Calu3 (cell line): ENCODE measurements at places on chromosomes 5 and 9.
A peak's percentile ranks its signal among the peaks of the same experiment; 100 is the strongest.

- DNase-seq, result no peak
Measured at GRCh38 chr5:78612227-78613150, 36.1 kb downstream of the LHFPL2 start.

DNA sequence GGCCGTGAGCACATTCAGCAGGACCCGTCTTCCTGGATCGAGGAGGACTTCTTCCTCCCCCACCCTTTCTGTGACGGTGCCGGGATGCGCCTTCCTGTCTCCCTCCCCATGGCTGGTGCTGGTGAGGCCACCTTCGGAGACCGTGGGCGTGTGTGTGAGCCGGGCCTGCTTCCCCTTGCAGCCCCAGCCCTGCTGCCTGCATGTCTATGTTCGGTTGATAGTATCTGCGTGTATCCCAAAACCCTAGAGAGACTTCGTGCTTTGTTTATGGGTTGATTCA, 12.8 kb downstream of the CEP72 start:
- DNase-seq, result no peak

GRCh38 chr5:157559301-157559700, 16.3 kb downstream of the ADAM19 start:
- no peak for DNase-seq

GRCh38 chr9:132425675-132426062, 15.7 kb downstream of the CFAP77 start:
- DNase-seq, result no peak

GRCh38 chr5:42767491-42768105, 11.0 kb downstream of the CCDC152 start:
- no peak for DNase-seq

GRCh38 chr5:158546748-158547147, 553.0 kb downstream of the EBF1 start:
- DNase-seq, result no peak

DNA sequence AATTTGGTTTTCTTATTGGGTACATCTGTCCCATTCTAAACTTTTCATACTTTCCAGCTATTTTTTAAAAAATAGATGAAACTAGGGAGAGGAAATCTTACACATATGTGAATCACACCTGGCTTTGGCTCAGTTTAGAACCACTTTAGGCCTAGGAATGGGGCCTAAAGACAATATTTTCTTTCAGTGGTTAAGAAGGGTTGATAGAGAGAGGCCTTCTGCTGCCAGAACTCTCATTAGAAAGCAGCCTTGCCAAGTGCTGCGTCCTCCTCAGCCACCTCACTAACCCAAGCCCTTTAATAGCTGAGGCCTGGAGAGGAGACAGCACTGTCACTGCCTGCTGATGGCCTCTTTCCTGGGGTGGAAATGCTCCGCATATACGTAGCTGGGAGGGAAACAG, 167.5 kb downstream of the SAXO1 start:
- DNase-seq, result no peak

DNA sequence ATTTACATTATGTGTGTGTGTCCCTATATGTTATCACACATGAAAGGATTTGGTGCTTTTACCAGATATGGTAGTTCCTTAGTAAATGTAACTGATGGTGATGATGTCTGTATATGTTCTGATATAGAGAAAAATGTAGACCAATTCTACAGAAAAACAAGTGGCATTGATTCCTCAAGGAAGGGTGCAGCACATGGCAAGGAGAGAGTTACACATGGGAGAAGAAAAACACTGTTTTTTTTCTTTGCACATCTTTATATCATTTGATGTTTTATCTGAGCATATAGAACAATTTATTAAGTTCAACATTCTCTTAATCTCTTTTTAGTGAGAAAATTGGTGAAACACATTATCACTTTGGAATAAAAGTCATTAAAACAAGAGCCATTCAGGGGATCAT, 535.0 kb upstream of the KLF4 start:
- DNase-seq, result no peak

- DNase-seq, result no peak
Measured at GRCh38 chr9:129350143-129350935, 172.3 kb upstream of the IER5L start.

DNA sequence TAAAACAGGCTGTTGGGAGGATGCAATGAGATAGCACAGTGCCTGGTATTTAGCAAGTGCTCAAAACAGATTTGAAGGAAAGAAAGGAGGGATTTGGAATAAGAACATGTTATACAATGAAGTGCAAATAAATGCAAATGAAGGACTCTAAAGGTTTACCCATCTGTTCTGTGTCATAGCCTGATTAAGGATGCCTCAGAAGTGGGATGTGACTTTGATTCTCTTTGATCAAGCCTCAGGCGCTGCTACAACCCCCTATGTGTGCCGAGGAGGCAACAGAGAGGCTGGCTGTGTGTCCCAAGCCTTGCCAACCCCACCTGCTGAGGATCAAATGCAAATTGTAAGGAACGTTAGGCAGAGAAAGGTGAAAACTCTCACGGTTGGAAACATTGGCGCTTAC, 27.2 kb downstream of the GGTA1 start:
- no peak for DNase-seq

DNA sequence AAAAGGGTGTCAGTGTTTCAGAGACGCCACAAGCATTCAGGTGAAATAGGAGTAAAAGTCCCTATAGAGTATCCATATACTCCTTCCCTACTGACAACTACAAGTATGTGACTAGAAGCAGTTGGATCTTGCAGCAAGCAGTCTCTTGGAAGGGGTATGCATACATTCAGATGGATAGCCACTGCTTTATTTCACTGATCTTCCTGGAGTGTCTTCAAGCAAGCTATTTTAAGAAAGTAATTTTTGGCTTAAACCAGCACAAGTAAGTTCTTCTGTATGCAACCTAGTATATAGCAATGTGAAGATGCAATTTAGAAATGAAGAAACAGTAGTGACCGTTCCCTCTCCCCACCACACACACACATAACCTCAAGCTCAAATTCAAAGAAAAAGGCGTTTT, 446.8 kb upstream of the CDH18 start:
- no peak for DNase-seq

DNA sequence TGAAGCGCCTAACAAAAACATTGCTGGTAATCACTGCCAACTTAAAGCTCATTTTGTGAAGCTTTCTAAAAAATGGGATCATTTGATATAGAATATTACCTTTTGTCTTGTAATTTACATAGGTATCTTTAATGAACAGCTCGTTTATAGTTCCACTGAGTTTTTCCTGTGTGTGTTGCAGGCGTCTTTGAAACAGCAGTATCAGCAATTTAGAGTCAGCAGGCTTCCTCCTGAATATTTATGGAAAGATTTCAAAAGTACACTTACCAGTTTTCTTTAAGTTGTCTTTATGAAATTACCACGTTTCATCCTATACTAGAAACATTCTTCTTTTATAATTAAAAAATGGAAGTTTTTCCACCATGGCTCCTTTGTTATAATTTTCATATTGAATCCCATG, 140.3 kb upstream of the GRIN3A start:
- DNase-seq, result no peak

- no peak for DNase-seq
Measured at GRCh38 chr9:127905788-127906191, 6.4 kb upstream of the ST6GALNAC6 start.

GRCh38 chr9:124790801-124791505, 14.0 kb downstream of the OLFML2A start:
- no peak for DNase-seq

- DNase-seq, result no peak
Measured at GRCh38 chr5:31049936-31050704, 143.4 kb upstream of the CDH6 start.

DNA sequence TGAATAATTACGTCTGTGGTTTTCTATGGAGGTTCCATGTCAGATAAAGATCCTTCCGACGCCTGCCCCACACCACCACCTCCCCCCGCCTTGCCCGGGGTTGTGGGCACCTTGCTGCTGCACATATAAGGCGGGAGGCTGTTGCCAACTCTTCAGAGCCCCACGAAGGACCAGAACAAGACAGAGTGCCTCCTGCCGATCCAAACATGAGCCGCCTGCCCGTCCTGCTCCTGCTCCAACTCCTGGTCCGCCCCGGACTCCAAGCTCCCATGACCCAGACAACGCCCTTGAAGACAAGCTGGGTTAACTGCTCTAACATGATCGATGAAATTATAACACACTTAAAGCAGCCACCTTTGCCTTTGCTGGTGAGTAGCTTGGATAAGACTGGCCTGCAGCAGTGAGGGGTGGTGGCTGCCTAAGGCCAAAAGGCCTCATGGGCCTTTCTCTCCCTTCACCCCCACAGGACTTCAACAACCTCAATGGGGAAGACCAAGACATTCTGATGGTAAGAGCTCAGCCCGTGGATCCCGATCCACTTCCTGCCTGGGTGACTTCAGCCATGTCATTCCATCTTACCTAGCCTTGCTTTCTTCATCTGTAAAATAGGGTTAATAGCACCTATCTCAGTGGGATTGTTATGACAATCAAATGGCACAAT, at the start of gene IL3:
Gene IL3 (plus strand): TSS at position 155 of the 661 bp plus-strand sequence. CDS start 52 bp downstream, at position 207.
- DNase-seq, result no peak

- DNase-seq, result no peak
Measured at GRCh38 chr5:134240421-134240962, 14.6 kb upstream of the PPP2CA start.

DNA sequence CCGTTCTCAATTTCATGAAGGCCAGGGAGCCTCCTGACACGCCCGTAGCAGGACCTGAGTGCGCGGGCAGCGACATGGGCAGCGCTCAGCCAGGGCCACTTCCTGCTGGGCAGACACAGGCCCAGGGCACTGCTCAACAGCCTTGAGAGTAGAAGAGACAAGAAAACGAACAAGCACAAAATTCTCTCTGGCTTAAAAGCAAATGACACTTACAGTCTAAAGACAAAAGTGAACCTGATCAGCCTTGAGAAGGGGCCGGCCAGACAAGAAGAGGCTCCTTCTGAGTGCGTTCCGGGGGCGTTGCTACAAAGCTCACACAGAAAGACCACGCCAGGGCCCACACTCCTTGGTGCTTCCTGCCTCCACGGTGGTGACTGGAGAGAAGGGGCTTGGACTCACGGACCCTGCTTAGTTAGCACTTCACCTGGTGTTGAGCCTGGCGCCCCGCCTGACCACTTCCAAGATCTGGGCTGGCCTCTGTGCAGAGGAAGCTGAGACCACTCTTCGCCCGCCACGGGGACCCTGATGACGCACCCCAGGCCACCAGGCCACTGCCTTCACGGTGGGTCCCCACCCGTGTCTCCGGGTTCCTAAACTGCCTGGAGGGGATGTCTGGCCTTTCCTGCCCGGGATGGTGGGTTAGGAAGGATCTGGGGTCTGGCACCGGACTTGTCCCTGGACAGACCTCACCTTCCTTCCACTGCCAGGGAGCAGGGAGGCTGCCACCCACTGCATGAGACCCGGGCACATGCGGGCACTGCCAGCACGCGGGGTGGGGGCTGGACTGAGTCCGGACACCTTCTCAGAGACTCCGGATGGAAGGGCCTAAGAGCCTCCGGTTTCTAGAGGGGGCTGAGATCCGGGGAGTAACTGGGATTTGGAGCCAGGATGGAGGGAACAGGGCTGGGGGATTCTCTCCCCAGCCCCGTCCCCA, 1.3 kb downstream of the SLC12A7 start:
- DNase-seq, result peak; percentile 44

DNA sequence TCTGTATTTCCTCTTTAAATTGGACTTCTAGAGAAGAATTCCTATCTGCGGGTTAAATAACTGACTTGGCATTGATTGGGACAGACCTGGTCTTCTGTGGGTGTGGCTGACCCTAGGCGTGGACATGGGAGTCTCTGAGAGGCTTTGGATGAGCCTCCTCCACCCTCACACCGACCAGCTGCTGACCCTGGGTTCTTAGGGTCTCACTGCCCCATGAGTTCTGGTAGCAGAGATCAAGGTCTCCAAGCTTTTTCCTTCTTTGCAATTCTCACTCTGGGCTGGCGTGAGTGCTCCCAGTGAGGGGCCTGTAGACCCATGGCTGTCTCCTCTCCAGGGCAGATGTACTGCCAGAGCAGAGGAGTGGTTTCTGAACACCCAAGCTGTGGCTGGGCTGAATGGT, 41.6 kb upstream of the PITX1 start:
- no peak for DNase-seq

DNA sequence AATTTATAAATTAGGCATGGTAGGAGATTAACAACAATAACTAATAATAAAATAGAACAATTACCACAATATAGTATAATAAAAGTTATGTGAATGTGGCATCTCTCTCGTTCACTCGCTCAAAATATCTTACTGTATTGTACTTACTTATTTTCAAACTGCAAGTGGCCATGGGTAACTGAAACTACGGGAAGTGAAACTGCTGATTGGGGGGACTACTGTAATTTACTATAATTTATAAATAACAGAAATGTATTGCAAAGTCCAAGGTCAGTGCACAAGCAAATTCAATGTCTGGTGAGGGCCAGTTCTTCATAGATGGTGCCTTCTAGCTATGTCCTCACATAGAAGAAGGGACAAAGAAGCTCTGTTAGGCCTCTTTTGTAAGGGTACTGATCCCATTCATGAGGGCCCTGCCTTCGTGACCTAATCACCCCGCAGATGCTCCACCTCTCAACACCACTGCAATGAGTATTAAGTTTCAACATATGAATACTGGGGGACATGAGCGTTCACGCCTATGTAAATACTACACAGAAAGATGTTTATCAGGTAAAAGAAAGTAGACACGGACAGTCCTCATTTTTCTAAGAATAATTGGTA, 39.0 kb downstream of the KCNIP1 start:
- DNase-seq, result no peak

GRCh38 chr9:2465921-2466460, 155.6 kb upstream of the VLDLR start:
- DNase-seq, result peak; percentile 44

GRCh38 chr5:170143091-170143490, 37.4 kb downstream of the FOXI1 start:
- no peak for DNase-seq

DNA sequence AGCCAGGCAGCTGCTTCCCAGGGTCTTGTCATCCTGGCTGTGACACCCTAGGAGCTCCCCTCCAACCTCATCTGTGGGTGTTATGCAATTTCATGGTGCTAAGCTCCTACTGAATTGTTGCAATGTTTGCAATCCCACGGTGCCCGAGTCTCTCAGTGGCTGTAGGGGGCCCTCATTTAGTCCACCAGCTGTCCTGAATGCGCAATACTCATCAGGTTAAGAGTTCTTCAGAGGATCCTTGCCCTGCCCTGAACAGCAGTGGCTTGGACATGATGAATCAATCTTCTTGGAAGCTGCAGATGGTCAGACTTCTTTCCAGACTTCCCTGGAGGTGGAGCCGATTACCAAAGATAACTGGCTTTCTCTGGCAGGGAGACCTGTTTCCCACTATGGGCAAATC, 584.1 kb downstream of the CCDC171 start:
- no peak for DNase-seq

GRCh38 chr9:3397766-3398165, 128.0 kb downstream of the RFX3 start:
- no peak for DNase-seq

GRCh38 chr5:72540759-72541438, 33.7 kb upstream of the ZNF366 start:
- DNase-seq, result no peak

- no peak for DNase-seq
Measured at GRCh38 chr9:135708164-135708563, 6.2 kb downstream of the KCNT1 start.

GRCh38 chr5:164345173-164345849, 839.9 kb downstream of the MAT2B start:
- peak; percentile 13 for DNase-seq

GRCh38 chr5:81067406-81067805, 107.2 kb downstream of the RASGRF2 start:
- no peak for DNase-seq
